ENCODE measurements at places on chromosomes 7 and 10.
A peak's percentile ranks its signal among the peaks of the same experiment; 100 is the strongest.

- no peak for DNase-seq
Measured at GRCh38 chr7:66617295-66617694, 11.4 kb upstream of the KCTD7 start.

GRCh38 chr7:122520971-122521555 is 177.9 kb downstream of the RNF133 start:
- DNase-seq: no peak

GRCh38 chr7:133770863-133771492 is 356.2 kb upstream of the LRGUK start:
- no peak for DNase-seq

DNA sequence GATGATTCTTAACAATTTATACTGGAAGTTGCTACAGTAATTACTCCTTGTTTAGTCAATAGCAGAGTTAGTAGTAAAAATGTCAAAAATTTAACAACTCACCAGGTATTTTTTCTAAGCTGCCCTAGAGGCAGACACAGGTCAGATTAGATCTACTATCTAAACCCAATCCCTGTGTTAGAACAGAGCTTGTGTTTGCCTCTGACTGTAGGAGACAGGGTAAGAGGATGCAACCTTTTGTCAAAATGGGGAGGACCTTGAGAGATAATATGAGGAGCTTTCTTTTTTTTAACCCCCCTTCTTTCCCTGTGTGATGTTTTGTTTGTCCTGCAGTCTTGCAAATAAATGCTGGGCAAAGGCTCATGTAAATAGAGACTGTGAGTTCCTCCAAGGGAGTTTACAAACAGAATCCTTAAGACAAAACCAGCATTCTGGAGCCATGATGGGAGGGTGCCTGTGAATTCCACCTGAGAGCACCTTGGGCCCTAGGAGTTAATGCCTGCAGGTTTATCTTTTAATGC is 353.1 kb downstream of the GATA3 start:
- no peak for DNase-seq

DNA sequence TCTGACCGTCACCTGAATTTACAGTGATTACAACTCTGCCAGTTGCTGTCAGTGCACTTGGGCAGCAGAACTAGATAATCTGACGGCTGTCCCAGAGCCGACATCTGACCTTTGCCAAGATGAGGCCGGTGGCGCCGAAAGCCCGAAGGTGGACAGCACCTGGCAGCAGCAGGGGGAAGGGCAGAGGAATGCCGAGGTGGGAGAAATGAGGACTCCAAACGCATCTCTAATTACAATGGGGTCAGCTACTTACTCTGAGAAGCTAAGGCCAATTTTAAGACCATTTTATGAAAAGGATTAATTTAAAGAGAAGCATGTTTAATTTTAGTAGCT is 33.8 kb downstream of the TRIM8 start:
- DNase-seq: no peak

GRCh38 chr7:5795752-5796475 is 14.5 kb upstream of the RNF216 start:
- no peak for DNase-seq

DNA sequence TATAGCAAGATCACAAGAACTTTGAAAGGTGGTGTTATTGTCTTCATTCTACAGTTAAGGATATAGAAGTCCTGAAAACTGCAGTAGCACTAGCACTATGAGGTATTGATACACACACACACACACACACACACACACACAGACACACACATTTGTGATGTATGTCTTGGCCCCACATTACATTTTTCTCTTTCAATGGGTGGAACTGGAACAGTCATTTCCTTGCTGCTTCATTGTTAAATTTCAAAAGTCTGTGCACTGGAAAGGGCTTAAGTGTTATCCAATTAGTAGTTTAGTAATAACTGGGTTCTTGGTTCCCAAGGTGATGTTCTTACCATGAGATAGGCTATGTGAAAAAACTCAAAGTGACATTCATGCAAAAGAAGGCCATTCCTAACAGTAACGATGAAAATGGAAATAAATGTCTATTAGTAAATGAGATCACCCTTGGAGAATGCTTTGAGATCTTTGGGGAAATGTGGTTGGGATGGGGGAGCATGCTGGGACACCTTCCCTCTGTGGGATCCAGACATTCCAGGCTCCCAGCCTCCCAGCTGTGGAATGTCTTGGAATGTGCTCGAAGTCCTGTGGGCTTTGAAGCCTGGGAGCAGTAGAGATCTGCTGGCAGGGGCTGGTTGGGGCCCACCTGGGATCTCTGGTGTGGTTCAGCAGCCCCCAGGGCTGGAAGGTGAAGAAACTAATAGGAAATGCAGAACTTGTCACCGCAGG is 37.4 kb upstream of the CALD1 start:
- no peak for DNase-seq

DNA sequence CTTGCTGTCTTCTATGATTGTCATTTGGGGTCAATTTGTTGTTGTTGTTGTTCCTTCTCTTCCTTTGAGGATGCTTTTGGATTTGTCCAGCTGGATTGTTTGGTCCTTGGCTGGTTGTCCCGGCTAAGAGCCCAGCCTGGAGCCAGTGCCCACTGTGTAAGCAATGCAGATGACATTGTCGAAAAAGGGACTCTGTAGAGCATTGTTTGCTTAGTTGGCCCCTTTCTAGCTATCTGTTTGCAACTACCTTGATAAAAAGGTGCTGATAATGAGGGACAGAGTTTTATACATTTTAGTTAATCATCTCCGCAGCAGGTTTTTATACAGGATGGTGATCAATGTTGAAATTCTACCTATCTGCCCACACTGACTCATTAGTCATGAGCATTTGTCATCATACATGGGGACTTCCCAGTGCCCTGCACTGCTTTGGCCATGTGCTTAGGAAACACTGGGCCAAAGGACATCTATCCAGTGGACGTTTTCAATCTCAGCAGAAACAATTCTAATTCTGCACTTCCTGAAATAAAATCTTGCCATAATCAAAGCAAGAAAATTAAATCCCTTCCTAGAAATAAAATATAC is 311.9 kb downstream of the GRM8 start:
- DNase-seq: no peak

- no peak for DNase-seq
Measured at GRCh38 chr7:86776136-86776535, 132.4 kb downstream of the GRM3 start.

- DNase-seq: no peak
Measured at GRCh38 chr7:27164045-27164366, 1.3 kb downstream of the HOXA9 start.

DNA sequence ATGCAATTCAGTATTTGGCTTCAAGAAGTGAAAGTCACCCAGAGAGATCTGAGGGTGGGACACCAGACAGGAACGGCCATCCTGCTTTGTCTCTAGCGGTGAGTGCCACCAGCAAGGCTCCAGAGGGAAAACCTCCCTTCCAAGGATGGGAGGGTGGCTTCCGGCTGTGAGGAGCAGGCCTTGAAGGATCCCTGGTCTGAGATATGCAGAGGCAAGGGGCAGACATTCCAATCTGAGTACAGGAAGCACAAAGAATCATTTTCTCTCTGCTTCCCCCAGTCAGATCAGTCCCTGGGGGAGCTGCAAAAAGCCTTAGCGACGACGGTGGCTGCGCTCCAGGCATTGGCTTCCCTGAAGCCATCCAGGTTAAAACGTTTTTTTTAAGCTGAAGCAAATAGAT is 167.4 kb downstream of the TEX36 start:
- DNase-seq: no peak

DNA sequence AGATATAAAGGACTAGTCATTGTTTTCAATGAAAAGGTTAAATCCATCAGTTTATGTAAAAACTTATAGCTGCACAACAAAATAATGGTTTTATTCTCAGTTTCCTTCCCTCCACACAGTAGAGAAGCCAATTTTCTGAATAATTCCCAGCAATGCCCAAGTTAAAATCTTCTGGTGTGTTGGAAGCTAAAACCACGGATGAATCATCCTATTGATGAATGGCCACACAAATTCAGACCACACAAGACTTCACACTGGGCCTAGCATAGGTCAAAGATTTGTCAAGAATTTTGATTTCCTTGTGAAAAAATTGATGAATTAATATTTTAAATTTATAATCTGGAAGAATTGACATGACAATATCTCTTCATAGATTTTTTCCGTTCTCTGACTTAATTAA is 617.6 kb downstream of the INHBA start:
- no peak for DNase-seq

GRCh38 chr7:32948202-32948601 is 9.0 kb upstream of the FKBP9 start:
- DNase-seq: no peak

- DNase-seq: peak; percentile 67
Measured at GRCh38 chr10:125160856-125161706, 718 bp upstream of the CTBP2 start.

DNA sequence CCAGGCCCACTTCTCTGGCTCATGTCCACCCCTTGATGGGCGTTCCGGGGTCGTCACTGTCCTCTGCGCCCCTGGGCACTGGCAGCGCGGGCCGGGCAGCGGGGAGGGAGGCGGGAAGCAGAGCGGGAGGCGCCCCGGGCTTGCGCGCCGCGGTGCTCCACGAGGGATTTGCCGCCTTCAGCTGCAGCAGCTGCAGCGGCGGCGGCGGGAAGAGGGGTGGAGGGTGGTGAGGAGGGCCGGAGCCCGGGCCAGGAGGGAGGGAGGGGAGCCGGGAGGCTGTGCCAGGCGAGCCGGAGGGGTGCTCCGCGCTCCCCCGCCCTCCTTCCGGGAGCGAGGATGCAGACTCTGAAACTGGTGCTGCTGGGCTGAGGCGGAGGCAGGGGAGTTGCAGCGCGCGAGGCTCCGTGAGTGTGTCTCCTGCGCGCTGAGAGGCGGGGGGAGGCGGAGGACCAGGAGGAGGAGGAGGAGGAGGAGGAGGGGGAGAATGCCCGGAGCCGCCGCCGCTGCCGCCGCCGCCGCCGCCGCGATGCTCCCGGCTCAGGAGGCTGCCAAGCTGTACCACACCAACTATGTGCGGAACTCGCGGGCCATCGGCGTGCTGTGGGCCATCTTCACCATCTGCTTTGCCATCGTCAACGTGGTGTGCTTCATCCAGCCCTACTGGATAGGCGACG is at the start of gene LHFPL3:
Gene LHFPL3, plus strand, starts transcription at position 308 of the 674 bp plus-strand sequence.
- peak; percentile 48 for DNase-seq

DNA sequence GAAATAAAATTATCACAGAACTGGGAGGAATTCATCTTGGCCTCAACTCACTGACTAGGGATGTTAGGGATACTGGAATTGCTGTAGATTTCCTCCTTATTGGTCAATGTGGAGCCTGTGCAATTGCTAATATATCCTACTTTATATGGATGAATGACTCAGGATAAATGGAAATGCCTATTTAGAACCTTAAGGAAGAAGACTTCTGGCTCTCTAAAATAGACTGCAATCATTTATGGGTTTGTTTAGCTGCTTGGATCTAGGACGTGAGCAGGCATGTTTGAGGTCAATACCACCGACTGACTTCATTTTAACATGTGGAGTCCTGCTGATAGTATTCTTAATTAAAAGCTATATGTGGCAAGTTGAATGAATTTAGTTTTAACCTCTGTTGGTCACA is 1040.1 kb upstream of the LRRN3 start:
- DNase-seq: no peak

GRCh38 chr10:20596065-20596755 is 300.9 kb downstream of the NEBL start:
- no peak for DNase-seq

DNA sequence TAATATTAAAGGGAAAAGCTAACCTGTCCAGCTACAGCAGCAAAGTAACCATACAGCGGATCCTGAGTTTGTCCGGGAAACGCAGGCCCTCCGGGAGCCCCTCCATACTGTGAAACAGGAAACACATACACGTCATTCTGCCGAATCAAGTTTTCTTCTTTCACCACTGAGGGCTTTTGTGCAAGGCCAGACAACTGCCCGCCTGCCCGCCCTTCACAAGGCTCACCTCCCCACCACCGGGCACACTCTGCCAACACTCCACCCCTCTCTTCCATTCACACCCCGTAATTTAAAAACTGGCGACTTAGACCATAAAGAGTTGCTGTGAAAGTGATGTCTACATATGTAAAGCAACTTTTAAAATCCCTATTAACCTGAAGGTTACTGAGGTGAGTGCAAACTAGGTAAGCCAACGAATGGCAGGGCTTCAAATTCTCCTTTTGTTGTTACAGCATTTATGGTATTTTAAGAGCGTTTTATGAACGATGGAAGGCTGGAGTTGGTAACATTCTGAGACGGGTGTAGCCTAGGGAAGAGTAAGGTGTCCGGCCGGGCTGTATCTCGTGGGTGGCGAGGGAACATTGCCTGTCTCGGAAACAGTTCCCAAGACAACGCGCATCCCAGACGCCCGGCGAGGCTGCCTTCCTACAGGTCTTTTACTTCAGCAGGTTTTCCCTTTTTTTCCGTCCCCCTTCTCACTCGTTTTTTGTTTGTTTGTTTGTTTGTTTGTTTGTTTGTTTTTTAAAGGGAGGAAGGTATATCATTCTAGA is 817 bp downstream of the SRI start:
- peak; percentile 63 for DNase-seq

DNA sequence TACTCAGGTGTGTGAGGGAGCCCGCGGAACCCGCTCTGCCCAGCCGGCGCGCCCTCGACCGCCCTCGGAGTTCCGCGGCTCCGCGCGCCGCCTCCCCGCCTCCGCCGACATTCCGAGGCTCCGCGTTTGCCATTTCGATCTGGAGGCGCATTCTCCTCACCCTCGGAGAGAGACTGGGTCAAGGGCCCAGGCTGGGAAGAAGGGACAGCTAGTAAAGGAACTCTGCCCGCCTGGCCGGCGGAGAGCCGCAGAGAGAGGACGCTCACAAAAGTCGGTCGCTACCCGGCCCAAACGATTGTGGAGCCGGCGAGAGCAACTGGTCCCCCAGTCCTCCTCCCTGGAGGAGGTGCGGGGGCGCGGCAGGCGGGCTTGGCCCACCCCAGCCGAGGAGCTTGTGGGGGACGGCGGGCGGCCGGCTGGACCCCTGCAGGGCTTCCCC is 74.5 kb upstream of the LEP start:
- DNase-seq: peak; percentile 63

DNA sequence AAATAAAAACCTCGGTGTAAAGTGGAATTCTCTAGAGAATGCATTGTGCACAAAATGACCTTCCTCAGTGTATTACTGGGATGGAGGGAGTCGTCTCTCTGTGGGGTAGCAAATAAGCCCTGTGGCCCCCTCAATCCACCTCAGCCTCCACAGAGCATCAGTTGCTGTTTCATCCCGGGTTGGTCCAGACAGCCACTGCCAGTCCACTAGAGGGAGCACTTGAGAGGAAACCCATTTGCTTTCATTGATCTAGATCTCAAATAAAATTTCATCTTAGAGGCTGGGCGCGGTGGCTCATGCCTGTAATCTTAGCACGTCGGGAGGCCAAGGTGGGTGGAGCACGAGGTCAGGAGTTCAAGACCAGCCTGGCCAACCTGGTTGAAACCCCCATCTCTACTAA is 1128.7 kb downstream of the CNTNAP2 start:
- no peak for DNase-seq

- no peak for DNase-seq
Measured at GRCh38 chr10:114077347-114077746, 33.7 kb downstream of the ADRB1 start.

GRCh38 chr7:22419488-22419887 is 62.5 kb upstream of the RAPGEF5 start:
- DNase-seq: no peak

GRCh38 chr7:32253299-32253698 is 183.1 kb upstream of the PDE1C start:
- DNase-seq: no peak

Data from activated CD8-positive, alpha-beta memory T cell treated with anti-CD3 and anti-CD28 coated beads, Interleukin-2, amount 50 U/mL, for 48 hours (primary cell).